ENCODE measurements at places on chromosomes 2 and 18.

GRCh38 chr18:72634500-72634899 is 90.4 kb upstream of the CBLN2 start:
- no peak for DNase-seq

DNA sequence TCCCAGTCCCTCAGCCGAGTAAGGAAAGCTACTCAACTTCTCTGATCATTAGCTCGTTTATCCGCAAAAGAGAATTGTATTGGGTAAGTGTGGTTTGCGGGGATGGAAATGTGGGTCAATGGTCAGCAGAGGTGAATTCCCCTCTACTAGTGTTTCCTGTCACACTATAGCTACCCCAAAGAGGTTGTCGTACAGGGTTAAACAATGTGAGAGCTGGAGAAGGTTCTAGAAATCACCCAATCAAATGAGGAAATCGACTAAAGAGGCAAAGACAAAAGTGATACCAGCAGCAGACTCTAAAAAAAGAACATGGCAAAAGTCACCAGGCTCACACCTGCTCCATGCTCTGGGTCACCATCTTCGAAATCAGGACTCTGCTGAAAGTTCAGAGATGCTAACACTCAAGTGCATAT is 144.7 kb upstream of the ITGA4 start:
- no peak for DNase-seq

GRCh38 chr2:2804528-2804927 is 473.5 kb upstream of the MYT1L start:
- no peak for DNase-seq

DNA sequence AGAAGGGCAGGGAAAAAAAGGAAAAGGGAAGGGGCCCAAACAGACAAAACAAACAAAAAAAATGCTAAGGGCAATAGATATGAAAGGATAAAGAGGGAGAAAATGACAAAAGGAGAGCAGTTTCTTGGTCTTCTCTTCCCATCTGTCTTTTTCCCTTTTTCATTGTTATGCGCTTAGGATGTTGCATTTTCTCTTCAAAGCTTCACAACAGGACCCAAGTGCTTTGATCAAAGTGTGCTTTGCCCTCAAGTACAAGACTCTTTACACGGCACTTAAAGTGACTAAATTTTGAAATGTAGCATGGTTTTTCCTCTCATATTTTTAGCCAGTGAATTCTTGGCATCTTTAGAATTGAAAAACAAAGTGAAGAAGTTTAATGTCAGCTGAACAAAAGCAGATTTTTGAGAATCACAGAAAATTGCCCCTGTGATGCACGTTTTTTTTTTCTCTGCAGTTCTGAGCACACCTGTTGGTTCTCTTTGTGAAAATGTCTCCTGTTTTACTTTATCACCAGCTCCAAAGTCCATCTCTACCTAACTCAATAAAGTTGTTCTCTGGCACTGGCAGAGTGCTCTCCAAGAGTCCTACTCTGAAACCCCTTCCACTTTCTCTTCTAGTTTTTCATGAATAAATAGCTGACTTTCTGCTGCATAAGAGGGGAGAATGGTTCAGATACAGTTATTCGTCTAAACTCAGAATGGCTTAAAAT is 126.6 kb downstream of the KCNH7 start:
- DNase-seq, result no peak

- no peak for DNase-seq
Measured at GRCh38 chr2:129324349-129324748, 655.1 kb upstream of the RAB6C start.

DNA sequence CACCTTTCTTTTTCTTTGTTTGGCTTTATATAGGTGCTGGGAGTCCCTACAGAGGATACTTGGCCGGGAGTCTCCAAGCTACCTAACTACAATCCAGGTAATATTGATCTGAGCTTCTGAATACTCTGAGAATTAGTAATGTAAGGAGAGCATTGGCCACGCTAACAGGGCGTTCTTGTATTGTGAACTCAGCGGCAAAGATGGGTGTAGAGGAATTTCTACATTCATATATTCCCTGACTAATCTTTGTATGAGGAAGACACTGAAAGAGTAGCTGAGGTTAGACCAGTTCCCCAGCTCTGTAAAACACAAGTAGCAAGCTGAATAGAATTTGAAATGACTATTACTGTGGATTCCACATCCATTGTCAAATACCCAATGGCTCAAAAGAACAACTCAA is 48.5 kb downstream of the CDK15 start:
- peak; percentile 85 for DNase-seq

DNA sequence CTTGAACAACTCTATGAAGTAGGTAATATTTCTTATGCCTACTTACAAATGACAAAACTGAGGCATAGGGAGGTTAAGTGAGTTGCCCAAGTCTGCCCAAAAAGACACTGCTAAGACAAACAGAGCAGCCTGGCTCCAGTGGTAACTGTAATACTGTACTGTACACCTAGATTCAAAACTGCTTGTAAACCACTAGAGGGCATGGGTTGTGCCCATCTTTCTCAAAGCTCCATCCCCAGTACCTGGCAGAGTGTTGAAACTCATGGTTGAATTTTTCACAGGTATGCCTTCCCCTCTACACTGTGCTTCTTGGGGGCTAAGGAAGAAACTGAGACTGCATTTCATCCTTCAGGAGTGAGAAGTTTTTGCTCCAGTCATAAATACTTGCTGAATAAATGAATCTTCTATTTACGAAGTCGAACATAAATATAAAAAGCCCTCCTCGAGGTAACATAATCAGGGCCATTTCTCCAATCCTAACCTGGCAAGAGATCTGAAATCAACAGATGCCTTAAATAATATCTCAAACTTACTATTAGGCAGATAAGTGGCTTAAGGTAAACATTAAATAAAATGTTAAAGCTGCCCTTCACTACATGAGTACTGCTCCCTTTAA is 2.0 kb downstream of the PPP4R1 start:
- no peak for DNase-seq

DNA sequence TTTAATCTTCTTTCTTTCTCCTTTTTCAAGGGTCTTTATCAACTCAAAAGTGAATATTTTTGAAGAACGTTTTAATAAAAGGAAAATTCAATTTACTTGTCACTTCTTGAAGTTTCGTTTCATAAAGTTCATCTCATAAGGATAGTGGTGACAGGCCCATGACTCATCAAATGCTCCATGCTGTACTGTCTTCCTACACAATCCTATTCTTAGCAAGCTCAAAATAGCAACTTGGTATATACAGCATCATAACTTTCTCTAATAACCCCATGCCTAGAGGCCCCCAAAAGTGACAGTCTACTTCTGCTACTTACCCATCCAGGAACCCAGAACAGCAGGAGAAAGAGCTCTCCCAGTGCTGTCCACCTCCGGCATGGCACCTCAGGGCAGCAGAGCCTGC is 7.7 kb downstream of the FBXO15 start:
- peak; percentile 62 for DNase-seq

- no peak for DNase-seq
Measured at GRCh38 chr2:101609433-101609832, 88.1 kb upstream of the MAP4K4 start.

DNA sequence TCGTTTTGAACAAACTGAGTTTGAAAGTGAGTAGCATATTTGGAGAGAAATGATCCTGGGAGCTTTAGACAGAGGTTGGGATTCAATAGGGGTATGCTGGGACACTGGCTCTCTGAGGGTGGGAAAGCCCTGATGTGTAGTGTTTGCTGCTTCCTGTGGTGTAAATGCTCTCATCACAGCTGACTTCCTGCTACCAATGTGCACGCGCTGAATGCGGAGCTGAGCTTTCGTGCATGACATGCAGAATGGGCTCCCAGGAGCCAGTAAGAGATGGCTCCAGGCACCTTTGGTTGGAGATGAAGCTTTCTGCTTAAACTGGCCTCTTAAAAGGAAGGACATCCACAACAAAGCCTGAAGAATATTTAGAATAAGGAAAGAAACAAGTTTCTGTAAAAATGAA is 224.1 kb upstream of the CCDC150 start:
- DNase-seq, result no peak

- DNase-seq, result no peak
Measured at GRCh38 chr2:98142106-98142791, 55.3 kb downstream of the VWA3B start.

GRCh38 chr2:110116033-110116710 is 550 bp upstream of the MALL start:
- peak; percentile 57 for DNase-seq

- no peak for DNase-seq
Measured at GRCh38 chr2:1823187-1824169, 79.2 kb upstream of the PXDN start.

DNA sequence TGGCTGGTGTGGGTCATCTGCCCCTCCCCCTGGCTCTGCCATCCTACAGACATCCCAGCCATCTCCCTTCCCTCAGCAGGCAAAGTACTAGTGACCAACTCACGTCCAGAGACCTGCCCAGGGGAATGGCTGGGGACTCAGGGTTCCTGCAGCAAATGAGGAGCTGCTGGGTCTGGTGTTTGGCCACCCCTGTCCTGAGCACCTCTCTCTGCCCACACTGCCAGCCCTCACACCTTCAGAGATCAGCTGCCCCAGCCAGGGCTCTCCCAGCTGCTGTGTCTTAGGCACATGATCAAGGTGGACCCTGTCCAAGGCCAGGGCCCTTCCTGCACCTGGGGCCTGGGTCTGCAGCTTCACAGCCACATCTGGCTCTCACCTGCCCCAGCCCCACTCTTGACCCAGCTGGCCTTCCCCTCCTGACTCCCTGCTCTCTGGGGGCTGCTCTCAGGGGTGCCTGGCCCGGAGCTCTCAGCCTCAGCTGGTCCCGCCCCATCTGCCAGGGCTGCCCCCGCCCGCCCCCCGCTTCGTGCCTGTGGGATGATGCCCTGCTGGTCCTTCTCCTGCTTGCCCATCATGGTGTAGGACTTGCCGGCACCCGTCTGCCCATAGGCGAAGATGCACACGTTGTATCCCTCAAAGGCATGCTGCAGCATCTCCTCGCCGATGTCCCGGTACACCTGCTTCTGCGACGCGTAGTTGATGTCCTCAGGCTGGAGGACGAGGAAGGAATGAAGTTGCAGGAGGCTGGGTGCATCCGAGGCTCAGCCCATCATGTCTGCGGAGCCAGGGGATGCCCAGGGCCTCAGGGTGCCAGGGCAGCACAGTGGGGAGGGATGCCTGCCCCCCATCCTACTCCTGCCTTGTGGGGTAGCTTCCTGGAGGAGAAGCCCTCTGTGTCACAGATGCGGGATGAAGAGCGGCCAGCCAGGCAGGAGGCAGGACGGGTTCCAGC is 32.2 kb downstream of the KIF1A start:
- no peak for DNase-seq

DNA sequence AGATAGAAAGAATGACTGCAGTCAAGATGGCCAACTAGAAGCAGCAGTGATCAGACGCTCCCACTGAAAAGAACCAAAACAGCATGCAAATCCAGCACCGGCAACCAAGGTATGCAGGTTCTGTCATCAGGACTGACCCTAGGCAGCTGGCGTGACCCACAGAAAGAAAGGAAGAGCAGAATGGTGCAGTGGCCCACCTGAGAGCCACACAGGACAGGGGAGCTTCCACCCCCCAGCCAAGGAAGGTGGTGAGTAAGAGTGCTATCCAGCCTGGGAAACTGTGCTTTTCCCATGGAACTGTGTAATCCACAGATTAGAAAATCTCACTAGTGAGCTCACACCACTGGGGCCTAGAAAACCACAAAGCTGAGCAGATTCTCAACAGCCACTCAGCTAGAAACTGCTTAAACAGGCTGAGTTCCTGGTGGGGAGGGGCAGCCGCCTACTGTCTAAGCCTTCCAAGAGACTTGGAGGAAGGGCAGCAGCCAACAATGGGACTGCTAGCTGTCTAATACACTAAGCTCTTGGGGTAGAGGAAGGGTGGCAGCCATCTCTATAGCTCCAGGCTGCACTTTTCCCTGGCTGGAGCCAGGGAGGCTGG is 127.9 kb downstream of the EVA1A start:
- peak; percentile 31 for DNase-seq

- peak; percentile 13 for DNase-seq
Measured at GRCh38 chr2:48883661-48884060, 128.1 kb upstream of the LHCGR start.

DNA sequence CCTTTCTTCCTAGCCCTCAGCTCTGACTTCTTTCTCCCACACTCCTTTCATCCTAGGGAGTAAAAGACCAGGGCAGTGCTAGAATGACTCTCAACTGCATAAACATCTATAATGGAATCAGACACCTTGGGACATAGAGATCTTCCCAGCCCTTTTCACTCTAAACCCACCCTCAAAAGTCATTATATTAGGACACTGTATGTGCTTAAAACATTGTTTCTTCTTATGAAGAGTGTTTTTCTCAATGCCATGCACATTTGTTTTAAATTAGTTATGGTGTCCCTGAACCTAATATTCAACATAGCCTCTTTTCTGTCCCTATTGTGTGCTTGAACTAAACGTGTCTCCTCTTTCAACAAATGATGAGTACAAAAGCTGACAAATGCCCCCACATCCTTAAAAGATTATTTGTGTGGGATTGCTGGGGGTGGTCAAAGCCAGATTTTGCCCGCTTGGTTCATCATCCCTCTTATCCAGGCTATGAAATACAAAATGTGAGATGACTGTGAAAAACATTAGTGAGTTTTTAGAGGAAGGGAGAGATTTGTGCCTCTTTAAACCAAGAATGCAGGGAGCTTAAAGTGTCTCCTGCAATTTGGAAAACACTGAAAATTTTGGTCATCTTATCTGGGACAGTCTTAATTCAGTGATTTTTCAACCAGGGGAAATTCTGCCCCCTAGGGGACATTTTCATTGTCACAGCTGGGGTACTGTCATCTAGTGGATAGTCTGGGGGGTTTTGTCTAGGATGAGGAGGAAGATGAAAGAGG is 29.0 kb downstream of the SERPINB5 start:
- DNase-seq, result peak; percentile 17

- DNase-seq, result no peak
Measured at GRCh38 chr18:60568220-60568619, 195.6 kb upstream of the MC4R start.

- no peak for DNase-seq
Measured at GRCh38 chr2:24183366-24184069, 8.7 kb downstream of the FAM228A start.

DNA sequence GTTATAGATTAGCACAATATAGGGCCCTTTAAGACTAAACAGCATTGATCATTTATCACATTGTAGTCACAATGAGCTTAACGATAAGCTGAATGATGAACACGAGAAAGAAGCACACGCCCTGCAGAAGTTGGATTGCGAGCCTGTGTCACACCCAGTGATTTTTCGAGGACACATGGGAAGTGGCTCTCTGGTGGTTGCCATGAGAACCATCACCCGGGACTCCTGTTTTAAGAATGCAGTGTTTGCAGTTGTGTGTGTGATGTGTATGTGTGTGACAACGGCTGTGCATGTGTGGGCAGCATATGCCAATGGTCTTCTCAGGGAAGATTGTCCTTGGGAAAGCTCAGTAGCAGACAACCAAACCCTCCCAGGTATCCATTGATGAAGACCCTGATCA is 69.2 kb downstream of the PDCL3 start:
- DNase-seq, result no peak

Measured in fibroblast of upper back skin (primary cell).